HCT116 (cell line): ENCODE measurements at places on chromosomes 4 and X.

- DNase-seq: no peak
Measured at GRCh38 chr4:69517674-69518073, 22.0 kb upstream of the UGT2B4 start.

GRCh38 chr4:177117256-177117655 is 192.4 kb upstream of the NEIL3 start:
- no peak for DNase-seq

DNA sequence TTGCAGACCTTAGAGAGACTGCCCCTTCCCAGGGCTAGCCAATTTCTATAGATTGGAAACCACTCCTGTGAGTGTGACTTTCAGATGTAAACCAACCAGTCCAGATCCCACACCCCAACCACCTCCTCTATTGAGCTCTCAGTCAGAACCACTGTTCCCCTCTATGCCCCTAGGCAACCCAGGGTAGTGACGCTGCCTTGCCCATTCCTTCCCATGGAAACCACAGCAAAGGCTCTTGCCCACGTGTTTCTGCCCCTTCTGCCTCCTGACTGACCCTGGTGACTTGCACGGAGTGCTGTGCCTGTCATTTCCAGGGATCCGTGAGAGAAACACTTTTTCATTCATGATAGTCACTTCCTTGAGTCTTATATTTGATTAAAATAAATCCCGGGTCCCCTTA is 32.4 kb downstream of the CYTL1 start:
- DNase-seq: no peak

DNA sequence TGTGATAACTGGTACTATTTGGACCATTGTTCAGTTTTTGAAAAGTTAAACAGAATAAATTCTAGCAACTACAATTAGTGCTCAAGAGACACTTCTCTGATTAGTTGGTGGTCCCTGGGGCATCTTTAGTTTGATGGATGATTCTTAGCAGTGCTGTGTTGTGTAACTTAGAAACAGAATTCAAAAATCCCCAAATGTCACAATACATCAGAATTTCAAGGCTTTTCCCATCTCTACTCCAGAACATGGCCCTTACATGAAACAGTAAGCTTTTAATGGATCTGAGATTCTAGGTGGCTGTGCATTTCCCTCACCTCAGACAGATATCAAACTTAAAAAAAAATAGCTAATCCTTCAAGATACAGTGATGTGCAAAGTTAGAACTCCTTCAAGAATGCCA is 104.4 kb upstream of the CXCL13 start:
- no peak for DNase-seq

GRCh38 chrX:78024349-78025059 is 55.1 kb upstream of the PGAM4 start:
- peak; percentile 43 for DNase-seq

GRCh38 chrX:65035446-65035770 is 59.2 kb upstream of the ZC4H2 start:
- no peak for DNase-seq

GRCh38 chrX:63686878-63687714 is 97.9 kb downstream of the ARHGEF9 start:
- peak; percentile 3 for DNase-seq

- DNase-seq: no peak
Measured at GRCh38 chr4:39933671-39934590, 43.8 kb downstream of the PDS5A start.

- no peak for DNase-seq
Measured at GRCh38 chr4:142169216-142169615, 532.8 kb downstream of the IL15 start.

- DNase-seq: no peak
Measured at GRCh38 chr4:114921790-114922591, 191.4 kb downstream of the NDST4 start.

- no peak for DNase-seq
Measured at GRCh38 chr4:139664442-139664841, 1.2 kb upstream of the MGST2 start.

DNA sequence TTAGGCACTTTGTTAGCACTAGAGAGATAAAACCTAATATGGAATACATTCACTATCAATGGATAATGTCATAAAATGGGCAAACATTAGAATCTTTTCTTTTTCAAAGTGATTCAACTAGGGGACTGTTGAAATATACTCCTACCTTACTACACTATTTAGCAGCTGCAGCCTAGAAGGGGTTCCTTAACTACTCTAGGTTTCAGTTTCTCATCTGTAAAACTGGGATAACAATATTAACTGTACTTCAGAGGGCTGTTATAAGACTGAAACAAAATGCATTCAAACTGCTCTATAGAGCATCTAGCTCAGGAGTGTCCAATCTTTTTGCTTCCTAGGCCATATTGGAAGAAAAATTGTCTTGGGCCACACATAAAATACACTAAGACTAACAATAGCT is 147.4 kb downstream of the CDS1 start:
- DNase-seq: no peak

DNA sequence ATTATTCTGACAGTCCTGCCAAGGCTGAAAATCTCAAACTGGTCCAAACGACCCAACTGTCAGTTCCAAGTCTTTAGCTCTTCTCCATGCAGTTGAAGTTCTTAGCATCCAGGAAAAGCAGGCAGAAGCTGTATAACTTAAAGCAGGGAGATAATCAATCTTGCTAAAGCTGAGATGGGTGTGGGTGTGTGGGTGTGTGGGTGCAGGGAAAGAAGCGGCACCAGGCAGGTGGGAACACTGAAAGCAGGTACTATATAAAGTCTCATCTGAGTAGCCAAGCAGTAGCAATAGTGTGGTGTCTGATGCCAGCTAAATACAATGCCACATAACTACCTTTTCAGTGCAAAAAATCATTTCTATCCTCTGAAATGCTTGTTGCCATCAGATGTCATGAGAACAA is 69.7 kb upstream of the EGFL6 start:
- no peak for DNase-seq

- peak; percentile 38 for DNase-seq
Measured at GRCh38 chrX:151871244-151871643, 41.4 kb upstream of the MAGEA4 start.

DNA sequence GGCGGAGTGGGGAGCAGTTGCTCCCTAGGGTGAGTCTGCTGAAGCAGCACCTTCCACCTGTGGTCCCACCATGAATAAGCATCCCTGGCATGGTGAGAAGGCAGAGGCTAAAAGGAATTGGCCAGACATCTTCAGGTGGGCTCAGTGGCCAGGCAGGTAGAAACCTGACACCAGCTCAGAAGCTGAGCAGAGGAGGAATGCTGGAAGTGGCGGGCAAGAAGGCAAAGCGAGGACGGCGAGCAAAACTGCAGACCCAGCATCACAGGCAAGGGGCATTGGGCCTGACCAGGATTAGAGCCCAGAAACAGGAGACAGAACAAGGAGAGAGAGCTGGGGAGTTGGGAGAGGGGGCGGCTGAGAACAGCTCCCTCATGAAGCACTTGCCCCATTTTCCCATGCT is 25.3 kb downstream of the TSC22D3 start:
- DNase-seq: no peak

DNA sequence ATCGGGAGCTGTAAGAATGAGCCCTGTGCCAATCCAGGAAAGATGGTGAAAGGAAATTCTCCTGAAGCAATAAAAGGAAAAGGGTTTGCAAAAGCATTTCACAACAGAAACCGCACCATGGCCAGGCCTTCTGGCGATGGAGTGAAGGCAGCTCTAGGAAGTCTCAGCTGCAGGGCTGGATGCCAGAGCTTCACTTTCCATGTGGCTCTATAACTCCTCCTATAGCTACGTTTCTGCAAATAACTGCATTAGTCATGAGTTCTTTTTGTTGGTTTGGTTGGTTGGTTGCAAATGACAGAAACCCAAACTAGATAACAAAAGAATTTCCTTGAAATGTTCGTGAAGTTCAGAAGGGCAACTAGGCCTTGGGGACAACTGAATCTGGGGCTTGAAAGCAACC is 84.6 kb downstream of the RELL1 start:
- no peak for DNase-seq

GRCh38 chr4:140353786-140354185 is 19.7 kb upstream of the SCOC start:
- no peak for DNase-seq

DNA sequence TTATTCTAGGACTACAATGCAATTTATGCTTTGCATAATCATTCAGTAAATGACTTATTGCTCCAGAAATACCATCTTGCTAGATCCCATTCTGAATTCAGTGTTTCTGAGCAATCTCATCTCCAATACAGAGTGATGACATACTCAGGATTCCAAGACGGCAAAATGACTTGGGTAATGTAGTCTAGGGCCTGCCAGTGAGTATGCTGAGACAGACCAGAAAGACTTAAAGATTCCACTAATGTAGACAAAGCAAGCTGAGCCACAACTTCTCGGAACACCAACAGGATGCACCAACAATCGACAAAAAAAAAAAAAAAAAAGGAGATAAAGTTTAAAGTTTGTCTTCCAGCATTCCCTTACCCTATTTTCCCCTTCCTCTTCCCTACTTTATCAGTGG is 919 bp upstream of the SEC24B start:
- DNase-seq: no peak

- DNase-seq: no peak
Measured at GRCh38 chr4:124867536-124867935, 155.0 kb upstream of the ANKRD50 start.

DNA sequence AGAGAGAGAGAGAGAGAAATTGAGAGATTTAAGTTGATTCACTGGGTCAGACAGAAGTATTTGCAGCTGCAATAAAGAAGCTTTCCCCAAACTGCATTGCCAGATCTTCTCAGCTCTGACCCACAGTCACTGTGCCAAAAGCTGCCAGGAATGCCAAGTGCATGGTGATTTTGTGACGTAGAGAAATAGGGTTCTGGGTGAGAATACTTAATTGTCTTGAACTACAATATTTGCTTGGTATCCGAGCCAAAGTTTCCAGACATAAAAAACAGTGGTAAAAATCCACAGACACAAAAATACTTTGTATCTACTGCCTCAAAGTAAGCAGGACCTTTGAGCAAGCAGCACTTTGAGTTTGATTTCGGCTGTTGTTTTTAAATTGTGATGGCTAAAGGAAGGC is 331.1 kb downstream of the GRID2 start:
- no peak for DNase-seq

DNA sequence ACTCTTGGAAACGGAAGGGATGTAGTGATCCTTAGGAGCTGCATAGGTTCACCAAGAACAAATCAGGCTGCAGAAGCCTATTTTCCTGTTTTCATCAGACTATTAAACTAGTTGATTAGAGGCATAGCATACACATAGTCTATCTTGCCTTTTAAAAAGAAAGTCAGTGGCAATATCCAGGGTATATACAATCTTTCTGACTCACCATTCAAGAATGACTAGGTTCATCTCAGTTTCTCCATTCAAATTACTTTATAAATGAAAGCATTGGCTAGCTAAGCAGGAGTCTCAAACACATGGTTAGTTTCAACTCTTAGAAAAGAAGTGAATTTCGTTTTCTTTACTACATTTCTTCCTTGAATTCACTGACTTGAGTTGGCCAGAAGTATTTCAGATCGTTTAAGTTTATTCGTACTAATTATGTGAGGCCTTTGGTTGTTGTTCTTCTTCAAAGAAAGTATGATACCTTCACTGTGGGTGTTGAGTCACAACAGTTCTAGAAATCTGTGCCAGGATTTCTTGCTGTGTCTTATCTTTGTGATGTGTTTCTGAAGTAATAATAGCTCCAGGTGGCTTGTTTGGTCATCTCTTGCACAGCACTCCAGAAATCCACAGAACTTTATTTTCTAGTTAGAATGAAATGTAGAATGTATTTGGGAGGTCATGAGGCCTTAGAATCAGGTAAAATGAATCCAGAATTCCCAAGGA is 88.2 kb downstream of the AWAT2 start:
- DNase-seq: no peak

- no peak for DNase-seq
Measured at GRCh38 chrX:84320614-84321013, 132.6 kb upstream of the RPS6KA6 start.

DNA sequence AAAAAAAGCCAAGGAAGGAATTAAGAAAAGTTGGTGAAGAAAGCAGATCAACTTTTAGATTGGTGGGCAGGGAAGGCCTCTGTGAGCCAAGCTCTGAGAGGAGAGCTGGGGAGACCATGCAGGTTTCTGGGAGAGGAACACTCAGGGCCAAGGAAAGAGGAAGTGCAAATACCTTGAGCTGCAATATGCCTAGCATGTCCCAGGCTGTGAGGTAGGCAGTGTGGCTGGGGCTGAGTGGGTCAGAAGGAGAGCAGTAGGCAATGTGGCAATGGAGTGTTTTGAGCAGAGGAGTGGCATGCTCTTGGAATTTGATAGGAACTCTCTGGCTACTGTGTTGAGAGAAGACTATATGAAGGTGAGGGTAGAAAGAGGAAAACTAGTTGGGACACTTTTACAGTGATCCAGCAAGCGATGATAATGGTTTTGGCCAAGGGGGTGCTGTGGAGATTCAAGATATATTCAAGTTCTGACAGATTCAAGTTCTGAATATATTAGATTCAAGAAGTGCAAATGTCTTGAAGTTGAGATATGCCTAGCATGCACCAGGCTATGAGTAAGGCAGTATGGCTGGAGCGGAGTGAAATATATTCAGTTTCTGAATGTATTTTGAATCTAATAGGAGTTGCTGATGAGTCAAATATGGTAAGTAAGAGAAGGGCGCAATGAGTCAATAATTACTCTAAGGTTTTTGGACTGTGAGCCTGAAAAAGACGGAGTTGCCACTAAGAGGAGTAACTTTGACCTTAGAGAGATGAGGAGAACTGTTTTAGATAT is 172.5 kb downstream of the CAMK2D start:
- no peak for DNase-seq

DNA sequence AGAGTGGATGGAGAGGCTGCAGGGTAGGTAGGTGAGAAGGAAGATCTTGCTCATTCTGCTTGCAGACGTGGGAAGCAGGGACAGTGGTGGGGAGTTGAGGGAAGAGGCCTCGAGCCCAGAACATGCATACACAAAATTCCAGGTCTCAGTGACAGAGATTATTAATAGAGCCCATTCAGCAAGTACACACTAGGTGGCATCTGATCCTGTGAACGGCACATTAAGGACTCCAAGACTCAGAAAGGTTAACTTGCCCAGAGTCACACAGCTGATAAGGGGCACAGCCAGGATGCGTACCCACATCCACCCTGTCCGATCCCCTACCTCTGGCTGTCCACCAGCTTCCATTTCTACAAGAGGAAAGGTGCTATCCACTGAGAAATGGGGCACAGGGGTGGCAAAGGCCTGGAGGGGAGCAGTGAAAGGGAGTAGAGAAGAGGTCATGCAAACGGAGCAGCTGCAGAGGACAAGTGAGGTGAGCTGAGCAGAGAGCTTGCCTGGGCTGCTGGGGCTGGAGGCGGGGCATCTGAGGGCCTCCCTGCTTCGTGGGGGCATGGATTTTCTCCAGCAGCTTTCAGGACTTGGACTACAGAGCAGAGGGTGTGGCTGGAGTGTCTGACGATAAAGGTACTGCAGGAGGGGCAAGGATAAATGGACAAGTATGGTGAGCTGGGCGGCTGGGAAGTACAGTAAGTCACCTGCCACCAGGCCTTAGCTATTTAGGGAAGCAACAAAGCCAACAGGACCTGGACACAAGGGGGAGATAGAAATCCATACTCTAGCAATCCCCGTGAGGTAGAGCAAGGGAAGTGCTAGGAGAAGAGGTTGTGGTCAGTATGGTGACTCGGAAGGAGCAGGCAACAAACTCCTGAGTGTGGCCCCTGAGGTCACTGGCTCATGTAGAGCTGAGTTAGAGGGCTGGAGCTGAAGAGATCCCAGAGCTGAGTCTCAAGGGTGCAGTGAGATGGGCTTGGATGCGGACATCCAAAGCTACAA is 11.2 kb downstream of the IDS start:
- DNase-seq: no peak
